CD4-positive, alpha-beta T cell treated with Interleukin-1 beta for 1 hour (primary cell): ENCODE measurements at places on chromosomes 3 and 15.
A peak's percentile ranks its signal among the peaks of the same experiment; 100 is the strongest.

DNA sequence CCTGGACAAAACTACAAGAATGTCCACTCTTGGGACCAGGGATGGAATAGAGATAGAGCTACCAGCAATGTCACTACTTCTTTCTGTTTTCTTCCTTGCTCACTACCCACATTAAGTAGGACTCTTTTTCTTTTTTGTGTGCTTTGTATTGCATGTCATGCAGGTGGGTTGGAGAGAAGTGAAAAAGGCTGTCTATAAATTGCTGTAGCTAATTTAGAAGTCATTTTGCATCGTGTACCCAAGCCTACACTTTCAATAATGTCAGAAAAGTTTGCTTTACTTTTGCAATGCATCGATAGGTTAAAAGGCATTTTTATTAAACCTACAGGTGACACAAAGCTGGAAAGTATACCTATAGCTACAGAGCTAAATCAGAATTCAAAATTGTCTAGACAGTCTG lies 58.9 kb downstream of the GTF2E1 start:
- DNase-seq, result no peak

- no peak for DNase-seq
Observed at GRCh38 chr15:51075364-51075763, 19.3 kb downstream of the TNFAIP8L3 start.

DNA sequence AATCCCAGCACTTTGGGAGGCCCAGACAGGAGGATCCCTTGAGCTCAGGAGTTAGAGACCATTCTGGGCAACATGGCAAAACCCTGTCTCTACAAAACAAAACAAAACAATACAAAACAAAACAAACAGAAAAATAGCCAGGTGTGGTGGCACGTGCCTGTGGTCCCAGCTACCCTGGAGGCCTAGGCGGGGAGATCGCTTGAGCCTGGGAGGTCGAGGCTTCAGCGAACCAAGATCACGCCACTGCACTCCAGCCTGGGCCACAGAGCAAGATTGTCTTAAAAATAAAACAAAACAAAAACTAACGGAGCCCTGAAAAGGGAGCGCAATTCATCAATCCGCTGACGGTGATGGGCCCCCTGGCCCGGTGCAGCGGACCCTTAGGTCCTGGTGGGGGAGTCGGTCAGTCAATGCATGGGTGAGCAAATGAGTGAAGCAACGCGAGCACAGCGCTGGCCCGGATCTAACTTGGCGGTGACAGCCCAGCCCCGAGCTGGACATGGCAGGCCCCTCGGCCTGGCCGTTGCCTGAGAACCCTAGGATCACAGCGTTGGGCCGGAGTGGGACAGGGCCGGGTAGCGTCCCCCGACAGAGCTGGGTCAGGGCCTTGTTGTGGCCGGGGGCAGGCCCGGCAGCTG lies 52.4 kb upstream of the BLM start:
- no peak for DNase-seq

DNA sequence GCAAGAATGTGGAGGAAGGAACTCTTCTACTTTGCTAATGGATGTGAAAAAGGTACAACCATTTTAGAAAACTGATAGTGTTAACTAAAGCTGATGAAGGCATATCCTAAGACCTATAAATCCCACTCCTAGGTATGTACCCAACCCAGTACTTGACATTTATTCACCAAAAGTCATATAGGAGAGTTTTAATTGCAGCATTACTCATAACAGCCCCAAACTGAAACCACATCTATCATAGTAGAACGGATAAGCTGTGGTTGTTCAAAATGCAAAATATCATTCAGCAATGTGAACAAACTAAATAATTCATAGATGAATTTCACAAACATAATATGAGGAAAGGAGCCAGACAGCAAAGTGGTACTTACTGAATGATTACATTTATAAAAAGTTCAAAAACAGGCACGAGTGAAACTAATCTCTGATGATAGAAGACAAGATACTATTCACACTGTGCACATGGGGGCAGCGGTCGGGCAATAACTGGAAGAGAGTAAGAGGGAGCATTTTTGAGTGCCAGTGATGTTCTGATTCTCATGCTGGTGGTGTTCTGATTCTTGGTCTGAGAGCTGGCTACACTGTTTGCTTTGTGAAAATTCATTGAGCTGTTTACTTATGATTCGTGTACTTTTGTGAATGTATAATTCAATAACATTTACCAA lies 34.3 kb downstream of the GOLIM4 start:
- no peak for DNase-seq

DNA sequence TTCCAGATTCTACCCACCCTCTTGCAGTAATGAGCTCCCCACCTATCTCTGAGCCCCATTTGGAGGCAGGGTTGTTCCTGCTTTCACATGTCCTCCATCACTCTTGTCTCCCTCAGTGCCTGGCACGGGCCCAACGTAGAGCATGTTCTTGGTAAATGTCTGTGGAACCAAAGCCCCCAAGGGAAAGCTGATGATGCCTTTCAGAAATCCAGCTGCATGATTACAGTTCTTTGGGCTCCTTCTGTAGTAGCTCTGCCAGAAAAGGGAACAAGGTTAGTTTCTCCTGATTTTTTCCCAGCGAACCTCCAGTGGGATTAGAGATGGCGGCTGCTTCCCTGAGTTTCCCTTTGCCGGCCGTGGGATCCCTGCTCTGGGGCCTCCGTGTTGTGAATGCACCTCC lies 39.3 kb downstream of the CGNL1 start:
- DNase-seq, result no peak

DNA sequence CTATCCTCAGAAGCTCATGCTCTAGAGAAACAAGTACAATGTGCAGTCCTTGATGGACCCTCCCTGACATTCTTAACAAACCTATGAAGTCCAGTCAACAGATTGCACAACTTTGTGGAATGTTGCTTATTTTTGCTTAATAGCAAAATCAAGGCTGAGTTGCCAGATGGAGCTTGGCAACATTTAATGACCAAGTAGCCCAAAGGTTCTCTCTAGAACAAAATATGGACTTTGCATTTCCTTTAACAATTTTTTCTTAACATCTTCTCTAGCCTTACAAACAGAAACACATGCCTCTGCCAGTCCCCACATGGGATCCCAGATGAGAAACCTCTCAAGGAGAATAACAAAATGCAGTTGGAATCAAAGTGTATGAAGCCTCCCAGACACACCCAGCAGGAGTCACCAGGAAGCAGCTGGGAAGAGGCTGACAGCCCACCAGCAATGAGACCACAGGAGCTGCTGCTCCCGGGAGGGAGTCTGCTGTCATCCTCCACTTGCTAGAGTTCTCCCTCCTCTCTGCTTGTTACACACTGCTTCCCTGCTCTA lies 422.5 kb upstream of the CDIN1 start:
- DNase-seq, result no peak

DNA sequence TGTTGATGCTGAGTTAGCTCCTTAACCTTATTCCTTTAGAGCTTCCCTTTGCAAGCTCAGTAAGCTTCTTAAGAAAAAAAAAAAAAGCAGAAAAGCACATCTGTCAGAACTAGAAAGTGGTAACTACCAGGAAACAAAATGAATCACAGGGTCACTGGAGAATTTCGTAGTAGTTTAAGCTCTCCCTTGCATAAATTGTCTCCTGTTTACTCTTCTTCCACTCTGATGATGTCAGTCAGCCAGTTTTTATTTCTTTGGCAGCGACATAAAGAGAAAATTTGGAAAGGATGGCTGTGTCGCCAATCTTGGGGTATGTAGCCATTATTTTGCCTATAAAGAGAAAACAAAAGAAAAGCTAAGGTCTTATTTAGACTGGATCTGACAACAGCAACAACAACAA lies 3.2 kb upstream of the GABRR3 start:
- no peak for DNase-seq

DNA sequence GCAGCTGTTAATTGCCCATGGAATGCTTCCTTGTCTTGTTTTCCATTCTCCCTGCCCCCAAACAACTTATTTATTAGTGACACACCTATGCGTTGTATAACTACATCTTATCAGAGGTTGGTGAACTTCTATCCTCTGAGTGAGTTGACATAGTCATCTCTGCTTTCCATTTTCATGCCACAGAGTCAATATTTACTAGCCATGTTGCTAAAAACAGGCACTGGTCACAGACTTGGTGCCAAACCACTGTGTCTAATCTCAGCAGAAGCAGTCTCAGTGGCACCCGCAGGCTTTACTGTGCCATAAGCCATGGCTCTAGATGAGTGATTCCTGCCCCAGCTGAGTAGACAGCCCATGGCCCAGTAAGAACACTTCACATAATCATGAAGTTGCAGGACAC lies 26.5 kb downstream of the DAPK2 start:
- no peak for DNase-seq

DNA sequence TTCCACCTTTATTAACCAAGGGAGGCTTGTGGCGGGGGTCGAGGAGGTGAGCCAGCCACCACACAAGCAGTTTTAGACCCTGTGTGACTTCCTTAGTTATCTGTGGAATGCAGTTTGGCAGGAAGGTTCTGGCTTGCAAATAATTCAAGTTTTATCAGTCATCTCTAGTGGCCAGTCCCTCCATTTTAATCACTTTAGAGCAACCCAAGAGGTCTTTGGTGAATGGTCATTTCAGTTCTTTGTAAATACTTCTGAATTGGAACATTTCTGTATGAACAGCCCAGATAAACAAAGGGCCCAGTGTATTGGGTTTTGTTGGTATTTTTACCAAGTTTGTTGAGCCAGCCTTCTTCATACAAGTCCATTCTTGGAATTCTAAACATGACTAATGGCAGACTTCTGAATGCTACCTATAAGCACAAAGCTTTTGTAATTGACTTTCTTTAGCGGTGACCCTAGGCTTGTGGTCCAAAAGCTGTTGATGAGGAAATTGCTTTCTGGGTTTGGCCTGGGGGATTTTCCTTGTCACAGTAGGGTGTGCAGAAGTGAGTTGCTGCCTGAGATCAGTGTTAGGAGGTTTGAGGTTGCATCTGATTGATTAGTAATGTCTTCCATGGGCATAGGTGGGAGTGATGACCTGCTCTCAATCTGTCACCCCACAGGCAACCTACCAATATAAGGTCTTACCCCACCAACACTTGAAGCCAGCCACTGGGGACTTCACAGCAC lies 193.3 kb upstream of the TOPAZ1 start:
- no peak for DNase-seq

DNA sequence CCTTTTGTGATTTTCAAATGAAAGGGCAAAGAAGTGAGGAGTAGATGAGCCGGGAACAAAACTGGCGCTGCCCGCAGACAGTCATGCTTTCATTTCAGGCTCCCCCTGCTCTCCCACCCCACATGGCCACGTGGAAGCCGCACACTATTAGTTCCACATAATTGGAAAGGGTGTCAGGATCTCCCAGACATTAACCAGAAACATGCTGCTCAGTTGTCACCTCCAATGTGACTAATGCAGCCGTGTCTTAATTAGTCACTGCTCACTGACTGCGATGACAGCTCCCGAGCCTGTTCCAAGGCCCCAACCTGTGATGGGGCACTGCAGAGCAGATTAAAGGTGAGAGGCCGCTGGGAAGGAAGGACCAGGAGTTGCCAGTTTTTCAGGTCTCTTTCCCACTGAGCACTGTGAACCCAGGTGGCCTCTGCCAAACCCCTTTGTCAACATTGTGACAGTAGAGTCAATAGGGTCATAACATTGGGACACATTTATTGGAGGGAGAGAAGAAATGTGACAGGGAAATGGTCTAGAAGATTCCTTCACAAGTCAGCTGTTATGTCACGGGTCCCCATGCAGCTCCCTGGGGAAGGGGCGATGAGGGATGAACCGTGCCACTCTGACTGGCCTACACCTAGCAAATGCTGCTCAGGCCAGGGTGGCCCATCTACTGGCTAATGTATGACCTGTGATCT lies 38.6 kb upstream of the SFMBT1 start:
- no peak for DNase-seq

DNA sequence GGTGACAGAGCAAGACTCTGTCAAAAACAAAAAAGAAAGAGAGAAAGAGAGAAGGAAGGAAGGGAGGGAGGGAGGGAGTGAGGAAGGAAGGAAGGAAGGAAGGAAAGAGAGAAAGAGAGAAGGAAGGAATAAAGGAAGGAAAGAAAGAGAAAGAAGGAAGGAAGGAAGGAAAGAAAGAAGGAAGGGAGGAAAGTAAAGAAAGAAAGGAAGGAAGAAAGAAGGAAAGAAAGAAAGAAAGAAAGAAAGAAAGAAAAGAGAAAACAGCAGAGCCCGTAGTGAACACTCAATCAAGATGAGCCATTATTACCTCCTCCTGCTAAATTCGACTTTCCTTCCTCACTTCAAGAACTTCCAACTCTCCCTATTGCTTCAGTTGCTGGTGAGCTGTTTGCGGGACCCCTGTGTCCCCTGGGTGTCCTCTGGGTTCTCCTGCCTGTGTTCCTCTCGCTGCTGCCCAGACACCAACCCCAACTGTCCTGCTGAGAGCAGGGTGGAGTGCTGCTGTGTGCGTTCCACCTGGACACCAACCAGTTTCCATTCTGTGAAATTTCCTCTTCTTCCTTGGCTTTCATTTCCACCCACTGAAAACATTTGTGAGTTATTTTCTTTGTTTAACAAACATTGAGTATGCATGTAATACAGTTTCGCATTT lies 266.4 kb downstream of the FAM43A start:
- no peak for DNase-seq

GRCh38 chr3:186849374-186849975 lies 7.0 kb downstream of the ADIPOQ start:
- peak; percentile 73 for DNase-seq

GRCh38 chr3:14766428-14767244 lies 52.1 kb upstream of the FGD5 start:
- no peak for DNase-seq

DNA sequence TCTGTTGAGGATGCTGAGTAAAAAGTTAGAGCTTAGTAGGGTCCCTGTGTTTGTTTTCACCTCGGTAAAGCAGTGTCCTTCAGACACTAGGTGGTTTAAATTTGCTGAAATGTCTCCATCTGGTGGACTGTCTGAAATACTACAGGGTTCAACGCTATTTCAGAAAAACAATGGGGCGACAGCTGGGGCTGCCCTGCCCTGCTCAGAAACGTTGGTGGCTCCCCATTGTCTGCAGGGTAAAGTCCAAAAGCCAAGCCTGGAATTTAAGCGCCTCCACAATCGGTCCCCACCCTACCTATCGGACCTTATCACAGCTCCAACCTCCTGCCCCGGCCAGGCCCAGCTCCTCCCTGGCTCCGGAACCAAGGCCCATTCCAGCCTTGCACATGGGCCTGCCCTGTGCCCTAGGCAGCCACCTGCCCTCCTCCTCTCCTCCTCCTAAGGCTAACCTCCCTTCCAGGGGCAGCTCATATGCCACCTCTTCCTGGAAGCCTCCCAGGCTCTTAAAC lies 4.3 kb upstream of the TSEN2 start:
- DNase-seq, result peak; percentile 63

GRCh38 chr15:88089024-88089620 lies 167.4 kb downstream of the NTRK3 start:
- DNase-seq, result no peak

- DNase-seq, result no peak
Observed at GRCh38 chr3:1294586-1294985, 201.8 kb downstream of the CNTN6 start.

GRCh38 chr3:128317101-128317697 lies 149.5 kb downstream of the DNAJB8 start:
- no peak for DNase-seq

DNA sequence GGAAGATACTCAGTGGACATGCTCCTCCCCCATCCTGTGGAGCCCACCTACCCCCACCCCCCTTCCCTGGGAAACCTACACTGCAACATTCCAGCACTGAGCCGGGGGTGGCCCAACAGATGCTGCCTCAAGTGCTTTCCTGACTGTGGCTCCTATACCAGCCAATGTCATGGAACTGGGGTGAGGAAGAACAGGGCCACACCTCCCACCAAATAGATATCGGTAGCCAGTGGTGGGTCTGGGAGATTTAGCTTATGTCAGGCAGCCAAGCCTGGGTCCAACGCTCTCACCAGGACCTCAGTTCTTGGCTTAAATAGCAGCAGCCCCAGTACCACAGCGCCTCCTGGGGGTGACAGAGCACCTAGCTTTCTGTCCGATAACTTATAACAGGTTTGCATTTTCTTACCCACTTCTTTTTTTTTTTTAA lies 30.3 kb downstream of the CDC25A start:
- peak; percentile 41 for DNase-seq

- DNase-seq, result no peak
Observed at GRCh38 chr3:41045491-41045890, 153.8 kb upstream of the CTNNB1 start.
